Hepatic stellate cell (primary cell): ENCODE measurements at places on chromosomes 4 and X.

- DNase-seq: no peak
These were observed 106.8 kb downstream of the ATG4A start for GRCh38 chrX:108198420-108198819.

DNA sequence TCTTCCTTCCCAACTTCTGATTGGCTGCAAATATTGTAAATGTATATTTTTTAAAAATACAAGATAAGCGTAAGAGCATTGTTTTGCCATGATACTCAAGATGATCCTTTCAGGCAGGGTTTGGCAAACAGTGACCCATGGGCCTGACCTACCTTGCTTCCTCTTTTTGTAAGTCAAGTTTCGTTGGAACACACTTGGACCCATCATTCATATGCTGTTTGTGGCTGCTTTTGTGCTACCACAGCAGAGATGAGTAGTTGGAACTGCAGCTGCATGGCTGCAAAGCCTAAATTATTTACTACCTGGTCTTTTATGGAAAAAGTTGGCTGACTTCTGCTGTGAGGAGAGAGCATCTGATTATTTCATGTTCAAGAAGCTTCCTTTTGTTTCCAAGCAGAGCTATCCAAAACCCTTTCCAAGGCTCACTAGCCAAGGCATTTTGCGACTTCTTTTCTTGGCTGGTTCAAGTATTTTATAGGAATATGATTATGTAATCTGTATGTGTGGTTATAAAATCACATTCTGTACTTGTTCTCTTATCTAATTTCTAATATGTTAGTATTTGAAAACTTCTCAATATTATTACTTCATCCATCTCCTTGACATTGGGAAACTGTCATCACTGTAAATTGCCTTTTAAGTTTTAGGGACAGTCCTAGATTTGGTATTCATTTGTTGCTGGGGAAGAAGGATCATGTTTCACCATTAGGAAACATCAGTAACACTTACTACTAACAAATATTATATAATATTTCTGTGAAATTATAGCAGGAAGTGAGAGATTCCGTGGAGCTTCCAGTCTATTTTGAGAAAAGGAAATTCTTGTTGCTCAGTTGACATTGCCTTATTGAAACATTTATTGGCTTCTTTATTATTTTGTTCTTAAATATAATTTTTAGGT lies 109.2 kb downstream of the ARHGAP10 start:
- no peak for DNase-seq

DNA sequence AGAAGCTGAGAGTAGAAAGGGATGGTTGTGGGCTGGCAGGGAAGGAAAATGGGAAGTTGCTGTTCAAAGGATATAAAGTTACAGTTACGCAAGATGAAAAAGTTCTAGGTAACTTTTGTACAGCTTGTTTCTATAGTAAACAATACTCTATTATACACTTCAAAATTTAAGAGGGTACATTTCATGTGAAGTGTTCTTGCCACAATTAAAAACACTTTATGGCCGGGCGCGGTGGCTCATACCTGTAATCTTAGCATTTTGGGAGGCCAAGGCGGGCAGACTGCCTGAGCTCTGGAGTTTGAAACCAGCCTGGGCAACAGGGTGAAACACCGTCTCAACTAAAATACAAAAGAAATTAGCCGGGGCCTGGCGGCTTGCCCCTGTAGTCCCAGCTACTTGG lies 623.6 kb downstream of the STIM2 start:
- no peak for DNase-seq

- DNase-seq: no peak
These were observed 60.9 kb downstream of the SPATA18 start for GRCh38 chr4:52111995-52112394.

- DNase-seq: no peak
These were observed 128.8 kb downstream of the AMELX start for GRCh38 chrX:11421805-11422524.
